ENCODE measurements at places on chromosomes 3 and 15. TPM values are rescaled to one million over a fixed set of nuclear protein-coding genes. Genes with fewer than 3 reads are reported as not detected.

The SAMMSON gene
- total RNA-seq, result not detected

The ALS2CL gene
- 11.8 TPM for total RNA-seq

The CLDN18 gene
- not detected for total RNA-seq

The CELF6 gene
- total RNA-seq, result 0.74 TPM

The NLGN1 gene
- total RNA-seq, result 27.6 TPM

The CCR8 gene
- not detected for total RNA-seq

The GOLGA6C gene
- not detected for total RNA-seq

The COL8A1 gene
- 18.3 TPM for total RNA-seq

The GOLGA8T gene
- total RNA-seq, result not detected

The COL6A6 gene
- total RNA-seq, result 2.2 TPM

The CA12 gene
- total RNA-seq, result 0.29 TPM

The CD200 gene
- total RNA-seq, result 2.5 TPM

The MEGF11 gene
- not detected for total RNA-seq

The CERS3 gene
- total RNA-seq, result not detected

The ZNF80 gene
- not detected for total RNA-seq

The RPL39L gene
- 4.0 TPM for total RNA-seq

GRCh38 chr3:122080207-122080587, 25.0 kb downstream of the CD86 start:
- DNase-seq, result no peak

DNA sequence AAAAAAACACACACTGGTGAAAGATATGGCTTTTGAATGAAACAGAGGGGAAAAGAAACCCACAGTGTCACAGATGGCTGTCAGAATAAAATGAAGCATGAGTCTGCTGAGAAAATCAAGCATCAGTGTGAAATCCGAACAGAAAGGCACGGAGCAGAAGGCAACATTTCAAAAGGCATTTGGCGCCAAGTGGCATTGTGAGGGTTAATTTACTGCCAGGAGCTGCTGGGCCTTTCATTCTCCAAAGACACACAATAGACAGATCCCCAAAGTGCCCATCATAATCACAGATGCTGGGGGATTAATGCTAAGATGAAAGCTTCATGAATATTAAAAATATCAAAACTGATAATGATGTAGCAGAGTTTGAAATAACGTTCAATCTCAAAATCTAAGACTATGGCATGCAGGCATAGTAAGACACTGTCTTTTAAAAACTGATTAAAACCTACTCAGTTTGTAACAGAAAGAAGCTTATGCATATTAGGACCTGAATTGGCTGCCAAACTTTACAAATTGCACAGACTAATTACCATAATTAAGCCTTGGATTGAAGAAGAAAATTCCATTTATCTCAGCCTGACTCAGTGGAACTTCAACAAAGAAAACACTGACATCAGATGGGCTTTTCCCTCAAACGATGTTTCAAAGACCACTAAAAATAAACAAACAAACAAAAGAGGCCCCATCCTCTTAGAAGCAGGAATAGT, 589.2 kb downstream of the ROBO1 start:
- DNase-seq, result no peak

DNA sequence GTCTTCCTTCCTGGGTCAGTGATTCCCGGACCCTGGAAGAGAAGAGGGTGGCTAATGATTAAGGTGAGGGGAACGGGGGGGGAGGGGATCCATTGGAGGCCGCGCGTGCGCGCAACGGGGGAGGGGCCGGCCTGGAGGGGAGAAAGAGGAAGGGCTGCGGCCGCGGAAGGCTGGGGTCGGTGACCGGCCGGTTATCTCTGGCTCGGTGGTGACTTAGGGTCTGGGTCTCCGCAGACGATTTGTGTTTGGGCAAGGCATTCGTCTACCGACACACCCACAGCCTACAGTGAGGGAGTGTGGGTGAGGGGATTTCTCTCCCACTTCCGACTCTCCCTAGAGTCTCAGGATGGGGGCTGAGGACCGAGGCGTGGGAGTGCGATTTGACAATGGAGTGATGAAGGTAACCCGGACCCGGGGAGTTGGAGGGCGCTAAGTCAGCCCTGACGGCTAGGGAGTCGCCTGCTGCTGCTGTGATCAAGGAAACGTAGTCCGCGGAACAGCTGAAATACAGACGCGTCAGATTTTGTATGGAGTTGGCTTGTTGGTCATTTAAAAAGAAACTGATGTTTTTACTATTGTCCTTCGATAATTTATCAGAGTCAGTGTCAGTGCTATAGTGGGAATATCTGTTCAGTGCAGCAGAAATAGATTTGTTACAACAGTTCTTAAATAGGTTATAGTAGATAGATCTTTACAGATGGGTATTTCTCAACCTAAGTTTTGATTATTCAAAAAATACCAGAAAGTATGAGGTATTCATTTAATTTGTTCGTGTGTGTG, 733 bp downstream of the RNF111 start:
- DNase-seq, result peak; percentile 79

- no peak for DNase-seq
Measured at GRCh38 chr3:102195198-102195948, 239.4 kb upstream of the ZPLD1 start.

- no peak for DNase-seq
Measured at GRCh38 chr15:39347453-39347852, 233.4 kb upstream of the THBS1 start.

DNA sequence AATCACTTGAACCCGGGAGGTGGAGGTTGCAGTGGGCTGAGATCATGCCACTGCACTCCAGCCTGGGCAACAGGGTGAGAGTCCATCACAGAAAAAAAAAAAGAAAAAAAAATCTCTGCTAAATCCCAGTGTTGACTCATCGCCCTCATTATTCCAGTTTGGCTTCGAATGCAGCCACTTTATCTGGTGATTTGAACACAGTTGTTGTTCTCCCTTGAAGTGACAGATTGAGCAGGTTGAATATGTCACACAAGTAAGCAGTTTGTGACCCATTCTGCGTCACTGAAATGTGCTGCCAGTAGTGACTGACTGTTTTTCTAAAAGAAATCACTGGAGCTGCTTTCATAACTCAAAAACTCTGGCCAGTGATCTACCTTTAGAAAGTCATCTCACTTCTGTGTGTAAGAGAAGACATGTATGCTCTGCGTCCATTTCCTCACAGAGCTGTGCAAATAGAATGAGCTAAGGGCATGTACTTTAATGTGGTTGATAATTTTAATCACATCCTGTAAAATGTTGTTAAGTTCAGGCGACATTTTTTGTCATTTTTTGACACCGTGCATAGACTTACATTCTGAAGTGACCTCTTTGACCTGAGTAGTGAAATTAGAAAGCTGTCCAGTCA, 12.5 kb downstream of the DOCK3 start:
- no peak for DNase-seq

- DNase-seq, result no peak
Measured at GRCh38 chr15:45448066-45448915, 69.9 kb upstream of the GATM start.

- no peak for DNase-seq
Measured at GRCh38 chr3:152308475-152308844, 39.7 kb downstream of the MBNL1 start.

- no peak for DNase-seq
Measured at GRCh38 chr3:188631291-188632010, 477.5 kb downstream of the LPP start.

DNA sequence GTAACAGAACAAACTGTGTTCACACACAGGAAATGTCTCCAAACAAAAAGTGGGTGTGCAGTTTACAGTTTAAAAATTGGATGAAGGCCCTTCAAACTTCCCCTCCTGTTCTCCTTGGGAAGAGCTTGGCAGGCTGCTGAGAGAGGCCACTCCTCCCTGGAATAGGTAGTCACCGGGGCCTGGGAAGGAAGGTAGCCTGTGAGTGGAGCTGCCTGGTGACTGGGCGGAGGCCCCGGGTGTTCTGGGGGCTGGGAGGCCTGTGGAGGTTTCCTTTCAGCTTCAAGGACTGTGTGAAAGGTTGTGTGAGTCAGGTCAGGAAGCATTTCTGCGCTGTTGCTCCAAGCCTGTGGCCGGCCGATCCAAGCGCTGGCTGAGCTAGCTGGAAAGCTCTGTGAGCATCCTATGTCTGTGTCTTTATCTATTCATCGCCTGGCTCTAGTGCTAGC, 14.1 kb downstream of the SLCO3A1 start:
- DNase-seq, result peak; percentile 83

GRCh38 chr3:58588030-58588614, 10.9 kb upstream of the FAM107A start:
- no peak for DNase-seq

DNA sequence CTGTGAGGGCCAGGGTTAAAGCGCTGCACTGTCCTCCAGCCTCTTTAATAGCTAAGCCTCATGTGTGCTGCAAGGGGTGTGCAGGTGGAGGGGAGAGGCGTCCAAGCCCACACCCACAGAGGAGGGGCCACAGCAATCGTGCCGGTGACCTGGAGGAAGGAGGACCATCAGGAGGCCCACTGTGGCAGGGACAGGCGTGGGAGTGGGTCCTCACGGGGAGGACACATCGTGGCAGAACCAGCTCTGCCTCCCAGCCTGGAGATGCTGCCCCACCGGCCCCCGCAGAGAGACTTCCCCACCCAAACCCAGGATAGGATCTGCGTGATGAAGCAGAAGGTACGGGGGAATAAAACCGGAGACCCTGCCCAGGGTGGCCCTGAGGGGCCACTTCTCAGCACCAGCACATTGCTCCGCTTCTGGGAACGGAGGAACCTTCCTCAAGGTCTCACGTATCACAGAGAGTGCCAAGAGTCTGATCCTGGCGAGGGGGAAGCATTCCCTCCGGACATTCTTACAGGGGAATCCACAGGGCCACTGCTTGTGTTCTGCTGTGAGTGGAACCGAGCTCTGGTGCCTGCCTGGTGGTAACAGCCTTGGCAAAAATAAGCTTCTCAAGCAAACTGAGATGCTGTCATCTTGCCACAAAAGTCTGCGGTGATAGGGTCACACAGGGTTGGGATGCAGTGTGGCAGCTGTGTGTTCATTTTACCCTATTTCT, 199.8 kb downstream of the XXYLT1 start:
- peak; percentile 5 for DNase-seq

GRCh38 chr15:80242802-80243201, 9.2 kb downstream of the CTXND1 start:
- peak; percentile 37 for DNase-seq

DNA sequence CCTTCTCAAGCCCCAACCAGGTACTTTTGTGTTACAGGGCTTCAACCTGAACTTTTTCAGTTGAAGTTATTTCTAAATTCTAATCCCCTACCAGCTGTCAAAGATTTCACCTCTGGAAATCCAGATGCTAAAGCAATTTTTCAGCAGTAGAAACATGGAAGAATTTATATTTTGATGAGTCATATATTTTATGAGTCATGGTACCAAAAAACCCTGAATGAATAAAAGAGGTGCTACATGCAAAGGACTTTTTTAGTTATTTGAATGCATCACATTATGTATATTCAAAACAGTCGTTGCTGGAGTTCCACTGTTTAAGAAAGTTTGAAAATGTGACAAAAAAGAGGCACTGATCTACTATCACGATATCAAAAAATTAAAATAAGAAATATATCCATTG, 96.0 kb upstream of the ZNF385D start:
- DNase-seq, result no peak
